Stimulated activated CD4-positive, alpha-beta T cell treated with anti-CD3 and anti-CD28 coated beads, Interleukin-2, amount 100 ng/mL, for 4 hours (primary cell): ENCODE measurements at places on chromosomes 7 and 10.

DNA sequence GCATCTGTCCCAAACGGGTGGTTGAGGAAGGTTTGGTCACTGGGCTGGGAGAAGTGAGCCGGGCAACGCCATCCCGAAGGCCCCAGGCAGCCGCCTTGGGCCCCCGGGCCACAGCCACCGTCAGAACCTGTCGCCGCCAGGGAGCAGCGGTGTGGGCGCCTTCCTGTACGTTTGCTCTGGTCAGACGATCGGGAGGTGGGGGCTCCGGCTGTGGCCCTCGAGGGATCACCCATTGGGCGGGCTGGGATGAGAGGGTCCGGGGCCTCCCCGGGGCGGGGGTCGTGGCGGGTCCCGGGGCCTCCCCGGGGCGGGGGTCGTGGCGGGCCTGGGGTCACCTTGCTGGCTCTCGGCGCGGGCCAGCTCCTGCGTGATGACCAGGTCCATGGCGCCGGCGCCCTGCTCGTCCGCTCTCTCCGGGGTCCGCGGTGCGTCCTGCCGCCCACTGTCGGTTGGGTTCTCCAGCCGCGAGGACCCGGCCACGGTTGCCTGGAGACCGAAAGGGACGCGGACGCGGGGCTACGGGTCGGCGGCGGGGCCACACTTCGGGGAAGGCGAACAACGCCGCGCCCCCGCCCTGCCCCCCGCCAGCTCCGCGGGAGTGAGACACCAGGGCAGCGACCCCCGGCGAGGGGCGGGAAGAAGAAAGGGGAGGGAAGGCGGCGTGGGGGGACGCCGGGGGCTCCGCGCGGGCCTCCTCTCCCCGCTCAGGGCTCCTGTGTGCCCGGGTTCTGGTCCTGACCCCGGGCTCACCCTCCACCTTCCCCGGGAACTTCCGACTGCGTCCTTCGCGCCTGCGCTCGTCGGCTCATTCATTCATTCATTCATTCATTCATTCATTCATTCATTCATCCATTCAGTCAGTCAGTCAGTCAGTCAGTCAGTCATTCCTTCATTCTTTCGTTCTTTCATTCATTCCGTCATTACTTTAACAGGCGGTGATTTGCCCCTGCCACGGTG is at the start of gene CFAP46:
TSS of gene CFAP46 (minus strand) at position 470 of the 957 bp plus-strand sequence. CDS start at position 384, 86 bp downstream.
- DNase-seq, result no peak

DNA sequence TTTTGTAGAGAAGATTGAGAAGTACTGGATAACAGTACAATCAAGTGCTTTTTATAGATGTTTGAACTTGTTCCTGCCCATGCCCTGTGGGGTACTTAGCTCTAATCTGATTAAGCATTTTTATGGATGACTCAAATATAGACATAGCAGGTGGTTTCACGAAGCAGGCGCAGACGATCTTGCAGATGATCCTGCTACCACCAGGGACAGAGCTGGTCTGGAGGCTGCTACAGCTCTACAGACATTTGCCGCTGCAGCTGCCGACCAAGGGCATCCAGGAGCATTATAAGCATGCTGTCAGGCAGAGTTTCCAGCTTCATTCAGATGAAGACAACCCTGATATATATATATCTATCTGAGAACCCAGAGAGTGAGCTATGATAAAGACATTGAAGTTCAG is 650.4 kb downstream of the NXPH1 start:
- DNase-seq, result no peak

- no peak for DNase-seq
Measured at GRCh38 chr10:119815671-119816070, 57.0 kb downstream of the MCMBP start.

DNA sequence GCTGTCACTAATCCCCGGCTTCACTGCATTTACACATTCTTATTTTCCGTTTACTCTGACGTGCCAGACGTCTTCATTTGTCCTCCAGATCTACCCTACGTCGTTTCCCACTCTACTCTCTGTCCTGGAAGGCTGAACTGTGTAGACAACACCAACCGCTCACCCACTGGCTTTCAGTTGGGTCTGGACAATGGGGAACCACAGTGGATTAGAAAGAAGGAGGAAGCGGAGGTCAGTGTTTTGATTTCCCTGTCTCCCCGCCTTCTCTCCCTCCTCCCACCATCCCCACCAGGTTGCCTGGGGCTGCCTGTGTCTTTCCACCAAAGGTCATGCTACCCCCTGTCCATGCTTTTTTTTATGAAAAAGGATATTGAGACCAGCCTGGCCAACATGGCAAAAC is 14.0 kb upstream of the CTBP2 start:
- no peak for DNase-seq

DNA sequence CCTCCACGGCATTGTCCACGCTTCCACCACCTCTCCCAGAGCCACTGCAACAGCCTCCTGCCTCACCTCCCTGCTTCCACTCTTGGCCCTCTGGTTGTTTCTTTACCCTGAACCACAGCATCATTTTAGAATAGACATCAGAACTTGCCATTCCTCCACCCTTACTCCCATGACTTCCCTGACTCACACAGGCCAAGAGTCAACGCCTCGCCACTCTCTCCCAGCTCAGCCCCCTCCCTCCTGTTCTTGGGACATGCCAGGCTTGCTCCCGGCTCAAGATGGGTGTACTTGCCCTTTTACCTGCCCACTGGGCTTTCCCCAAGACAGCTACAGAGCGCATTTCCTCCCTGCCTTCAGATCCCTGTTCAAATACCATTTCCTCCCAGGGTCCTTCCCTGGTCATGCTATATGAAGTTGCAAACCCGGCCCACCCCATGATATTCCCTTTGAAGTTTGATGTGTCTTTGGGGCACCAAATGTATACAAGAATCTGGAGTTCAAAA is 429.1 kb downstream of the RPS24 start:
- no peak for DNase-seq

DNA sequence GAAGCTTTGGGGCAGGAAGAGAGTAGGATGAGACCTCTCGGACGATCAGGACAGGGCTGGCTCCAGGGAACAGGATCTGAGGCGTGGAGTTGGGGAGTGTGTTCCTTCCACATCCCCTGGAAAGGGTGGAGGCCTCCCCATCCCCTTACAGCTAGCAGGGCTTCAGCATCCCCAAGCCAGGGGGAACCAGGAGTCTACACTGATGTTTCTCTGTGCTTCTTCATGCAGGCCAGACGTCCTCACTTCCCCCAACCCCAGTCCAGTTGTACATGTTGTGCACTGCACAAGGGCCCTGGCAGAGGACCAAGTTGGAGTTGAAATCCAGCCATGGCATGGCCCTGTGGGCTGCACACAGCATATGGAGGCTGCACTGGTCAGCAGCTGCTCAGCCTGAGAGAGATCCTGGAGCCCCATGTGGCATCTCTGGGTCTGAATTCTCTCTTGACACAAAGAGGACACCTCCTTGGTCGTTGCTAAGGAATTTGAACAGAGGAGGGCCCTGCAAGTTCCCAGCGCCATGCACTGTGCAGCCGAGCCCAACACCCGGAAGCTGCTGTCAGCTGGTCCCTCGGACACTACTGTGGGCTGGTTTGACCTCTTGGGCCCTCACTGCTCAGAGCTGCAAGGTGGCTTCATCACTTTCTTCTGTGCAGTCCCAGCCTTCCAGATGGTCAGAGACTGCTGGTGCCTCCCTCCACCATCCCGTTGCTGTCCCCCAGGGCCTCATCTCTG is 181.1 kb downstream of the DNAJB6 start:
- no peak for DNase-seq

DNA sequence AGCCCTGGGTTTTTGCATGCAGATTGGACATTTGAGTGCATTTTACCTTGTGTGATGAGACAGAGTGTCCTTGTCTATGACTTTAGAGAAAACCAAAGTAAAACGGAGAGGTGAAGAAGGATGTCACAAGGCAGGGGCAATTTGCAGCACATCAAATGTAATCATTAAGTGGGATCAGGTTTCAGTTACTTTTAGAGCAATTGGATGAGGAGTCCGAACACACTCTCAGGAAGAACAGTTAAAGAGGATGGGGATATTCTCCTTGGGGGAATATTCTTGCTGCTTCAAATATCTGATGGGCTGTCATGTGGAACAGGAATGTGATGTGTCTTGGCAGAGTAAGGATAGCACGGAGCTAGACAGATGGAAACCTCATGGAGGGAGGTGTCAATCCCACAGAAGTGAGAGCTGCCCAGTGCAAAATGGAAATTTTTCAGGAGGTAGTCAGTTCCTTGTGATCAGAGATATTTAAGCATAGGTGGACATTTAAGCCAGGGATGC is 757 bp downstream of the RAB19 start:
- no peak for DNase-seq

- no peak for DNase-seq
Measured at GRCh38 chr7:147607157-147607800, 983.3 kb upstream of the C7orf33 start.

- no peak for DNase-seq
Measured at GRCh38 chr10:78397786-78398185, 364.1 kb downstream of the RPS24 start.

- DNase-seq, result no peak
Measured at GRCh38 chr7:155444746-155445145, 13.2 kb upstream of the EN2 start.

DNA sequence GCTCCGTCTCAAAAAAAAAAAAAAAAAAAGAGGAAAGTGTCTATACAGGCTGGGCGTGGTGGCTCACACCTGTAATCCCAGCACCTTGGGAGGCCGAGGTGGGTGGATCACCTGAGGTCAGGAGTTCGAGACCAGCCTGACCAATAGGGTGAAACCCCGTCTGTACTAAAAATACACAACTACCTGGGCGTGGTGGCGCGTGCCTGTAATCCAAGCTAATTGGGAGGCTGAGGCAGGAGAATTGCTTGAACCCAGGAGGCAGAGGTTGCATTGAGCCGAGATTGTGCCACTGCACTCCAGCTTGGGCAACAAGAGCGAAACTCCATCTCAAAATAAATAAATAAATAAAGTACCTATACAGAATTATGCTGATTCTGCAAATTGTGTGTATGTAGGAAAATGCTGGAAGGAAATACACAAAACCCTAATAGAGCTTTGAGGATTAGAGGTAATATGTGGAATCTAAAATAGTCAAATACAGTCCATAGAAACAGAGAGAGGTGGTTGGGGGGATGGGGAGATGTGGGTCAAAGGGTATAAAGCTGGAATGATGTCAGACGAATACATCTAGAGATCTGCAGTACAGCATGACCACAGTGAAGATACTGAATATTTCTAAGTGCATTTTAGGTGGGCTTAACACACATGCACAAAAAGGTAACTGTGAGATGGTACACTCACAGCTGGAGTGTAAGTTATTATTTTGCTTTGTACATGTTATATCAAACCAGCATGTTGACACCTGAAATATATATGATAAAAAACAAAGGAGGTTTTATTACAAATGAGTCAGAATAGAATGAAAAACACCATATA is 174.5 kb upstream of the KLF14 start:
- DNase-seq, result no peak

GRCh38 chr10:95560278-95561176 is 644 bp downstream of the SORBS1 start:
- DNase-seq, result peak; percentile 23

DNA sequence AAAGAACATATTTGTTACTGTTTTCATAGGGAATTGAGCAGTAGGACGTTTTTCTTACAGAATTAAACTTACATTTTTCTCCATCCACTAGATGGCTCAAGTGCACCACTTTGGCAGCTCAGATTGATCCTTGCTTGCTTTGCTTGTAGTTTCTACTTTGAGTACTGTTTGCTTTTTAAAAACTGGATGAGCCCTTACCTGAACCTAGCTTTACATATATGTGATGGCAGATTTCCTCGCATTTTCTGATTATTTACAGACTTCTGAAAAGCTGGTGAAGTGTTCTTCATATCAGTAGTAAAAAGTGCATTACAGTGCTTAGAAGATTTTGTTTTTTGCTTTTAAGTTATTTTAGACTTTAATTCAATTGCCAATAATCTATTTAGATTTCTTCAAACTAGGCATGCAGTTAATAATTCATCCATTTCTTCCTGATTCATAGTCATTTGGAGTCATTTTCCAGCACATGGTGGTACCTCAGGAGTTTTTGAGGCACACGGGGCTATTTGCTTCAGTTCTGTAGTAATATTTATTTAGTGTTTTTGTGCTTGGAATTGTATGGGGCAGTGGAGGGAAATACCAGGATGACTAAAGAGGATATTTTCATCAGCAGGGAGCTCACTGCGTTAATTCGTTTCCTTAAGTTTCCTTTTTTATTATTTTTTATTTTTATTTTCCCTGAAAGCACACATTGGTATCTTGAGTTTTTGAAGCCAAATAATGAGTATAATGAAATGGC is 57.3 kb downstream of the MAPK8 start:
- peak; percentile 10 for DNase-seq

DNA sequence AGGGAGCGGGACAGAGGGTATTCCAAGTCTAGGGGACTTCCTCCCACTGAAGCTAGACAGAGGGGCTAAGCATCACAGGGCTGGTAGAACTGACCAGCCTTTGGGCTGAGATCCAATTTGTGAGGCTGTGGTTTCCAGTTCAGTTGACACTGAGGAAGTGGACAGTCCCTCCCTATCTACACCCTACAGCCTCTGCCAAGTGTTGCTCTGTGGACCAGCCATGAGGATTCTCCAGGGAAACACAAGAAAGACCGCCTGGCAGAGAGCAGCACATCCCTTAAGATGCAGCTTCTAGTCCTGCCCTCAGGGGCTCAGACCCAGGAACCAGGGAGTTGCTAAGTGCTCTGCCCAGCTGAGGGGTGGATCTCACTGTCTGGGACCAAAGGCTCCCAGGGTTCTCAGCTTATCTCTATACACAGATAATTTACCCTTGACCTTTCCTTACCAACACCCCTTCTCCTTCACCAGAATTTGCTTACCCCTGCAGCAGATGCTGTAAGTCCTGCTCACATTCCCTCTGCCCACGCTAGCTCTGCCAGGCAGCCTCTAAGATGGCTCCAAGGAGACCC is 252.0 kb downstream of the SKIDA1 start:
- DNase-seq, result no peak

- no peak for DNase-seq
Measured at GRCh38 chr10:60295028-60295937, 94.4 kb downstream of the ANK3 start.

- DNase-seq, result no peak
Measured at GRCh38 chr10:121422096-121422495, 176.1 kb downstream of the FGFR2 start.

GRCh38 chr10:75487087-75487754 is 55.8 kb downstream of the LRMDA start:
- no peak for DNase-seq

GRCh38 chr7:5671046-5671445 is 110.4 kb downstream of the RNF216 start:
- DNase-seq, result no peak

GRCh38 chr10:11250304-11250703 is 232.6 kb downstream of the CELF2 start:
- no peak for DNase-seq
